ENCODE measurements at places on chromosomes 7 and 10. TPM values are rescaled to one million over a fixed set of nuclear protein-coding genes. Genes with fewer than 3 reads are reported as not detected.

DNA sequence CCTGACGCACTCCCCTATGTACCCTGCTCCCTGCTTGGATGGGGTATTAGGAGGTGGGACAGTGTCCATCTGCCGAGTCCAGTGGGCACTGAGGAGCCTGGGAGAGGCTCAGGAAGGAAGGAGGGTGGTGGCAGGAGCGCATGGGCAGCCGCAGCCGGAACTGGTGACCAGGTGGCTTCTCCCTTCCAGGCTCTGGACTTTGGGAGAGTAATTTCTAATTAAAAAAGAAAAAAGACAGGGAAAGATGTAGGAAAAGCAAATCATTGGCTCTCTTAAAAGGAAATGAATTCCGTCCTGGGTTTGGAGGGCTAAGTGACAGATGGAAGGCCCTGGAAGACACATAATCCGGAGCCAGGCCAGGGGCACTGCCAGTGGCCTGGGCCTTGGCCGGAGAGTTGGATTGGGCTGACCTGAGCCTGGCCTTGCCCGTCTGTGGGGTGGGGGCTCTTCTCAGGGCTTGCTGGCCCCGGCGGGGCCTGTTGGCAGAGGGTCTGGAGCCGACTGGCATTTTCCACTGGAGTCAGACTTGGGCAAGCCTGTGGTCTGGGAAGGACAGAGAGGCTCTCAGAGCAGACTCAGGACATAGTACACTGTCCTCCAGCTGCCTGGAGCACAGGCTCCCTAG is 63.0 kb downstream of the NEURL1 start:
- no peak overlapping the region for H3K27ac ChIP-seq
- H3K4me3 ChIP-seq, result peak overlapping the region; percentile 64
- H3K4me1 ChIP-seq, result peaks cover 10% of the 10 kb centered on the region
- DNase-seq, result no peak
- H3K36me3 ChIP-seq, result no peaks in the 10 kb centered on the region

DNA sequence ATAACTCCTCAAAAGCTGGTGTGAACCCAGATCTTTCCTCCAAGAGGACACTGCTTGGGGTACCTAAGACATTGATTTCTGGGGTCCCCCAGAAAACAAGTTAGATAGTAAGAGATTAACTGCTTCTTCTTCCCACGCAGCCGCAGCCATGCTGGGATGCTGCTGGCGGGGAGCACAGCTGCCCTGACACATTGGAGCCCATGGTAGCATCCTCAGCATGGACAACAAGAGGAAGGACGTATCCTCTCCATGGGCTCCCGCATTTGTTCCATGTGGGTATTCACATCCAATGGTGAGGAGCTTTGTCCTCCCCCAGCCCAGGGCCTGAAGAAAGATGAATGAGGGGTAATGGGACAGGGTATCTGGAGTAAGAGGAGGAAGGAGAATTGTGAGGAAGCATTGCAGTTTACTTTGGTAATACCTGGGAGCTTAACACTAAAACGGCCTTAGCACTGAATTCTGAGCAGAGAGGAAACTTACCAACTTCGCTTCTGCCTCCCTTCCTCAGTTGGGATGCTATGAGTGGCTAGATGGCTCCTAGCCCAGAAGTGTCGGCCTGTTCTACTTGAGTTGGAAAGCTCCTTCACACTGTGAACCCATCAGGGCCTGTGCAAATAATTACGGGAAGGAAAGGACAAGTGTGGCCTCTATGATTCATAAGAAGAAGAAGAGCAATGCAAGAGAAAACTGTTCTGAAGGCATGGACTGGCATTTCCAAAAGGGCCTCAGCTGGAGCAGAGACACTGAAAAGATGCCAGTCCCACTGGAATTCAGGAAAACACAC is 43.9 kb downstream of the C10orf120 start:
- H3K36me3 ChIP-seq, result no peaks in the 10 kb centered on the region
- H3K27me3 ChIP-seq, result peaks cover 75% of the 10 kb centered on the region
- DNase-seq, result no peak
- no peak overlapping the region for H3K4me3 ChIP-seq
- no peaks in the 10 kb centered on the region for H3K4me1 ChIP-seq
- no peak overlapping the region for H3K27ac ChIP-seq

DNA sequence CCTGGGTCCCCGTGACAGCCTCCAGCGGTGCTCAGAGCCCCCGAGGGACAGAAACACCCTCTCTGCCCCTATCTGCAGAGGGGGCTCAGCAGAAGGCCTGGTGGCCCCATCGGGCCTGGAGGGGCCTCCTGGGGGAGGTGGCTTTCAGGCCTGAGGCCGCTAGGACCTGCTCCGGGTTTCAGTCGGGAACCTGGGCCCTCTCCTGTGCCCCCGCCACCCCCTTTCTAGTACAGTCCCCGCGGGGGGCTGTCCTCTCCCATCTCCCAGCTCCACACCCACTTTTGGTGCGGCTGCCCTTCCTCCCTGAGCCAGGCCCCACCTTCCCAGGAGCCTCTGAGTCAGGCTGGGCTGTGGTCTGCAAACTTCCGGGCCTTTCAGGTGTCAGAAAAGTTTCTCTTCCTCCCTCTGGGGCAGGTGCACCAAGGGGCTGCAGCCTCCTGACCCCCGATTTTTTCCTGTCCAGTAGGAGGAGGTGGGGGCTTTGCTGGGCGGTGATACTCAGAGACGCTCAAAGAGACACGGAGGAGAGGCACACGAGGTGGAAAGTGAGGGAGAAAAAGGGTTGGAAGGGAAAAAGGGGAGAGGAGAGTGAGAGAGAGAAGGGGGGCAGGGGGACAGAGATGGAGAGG is 692 bp downstream of the CARD11 start:
- H3K4me1 ChIP-seq, result peaks cover 3% of the 10 kb centered on the region
- no peak for DNase-seq
- H3K27ac ChIP-seq, result no peak overlapping the region
- H3K36me3 ChIP-seq, result peaks cover 2% of the 10 kb centered on the region
- no peaks in the 10 kb centered on the region for H3K27me3 ChIP-seq
- H3K4me3 ChIP-seq, result peak overlapping the region; percentile 70

GRCh38 chr10:117373823-117374505 is 1.3 kb downstream of the PDZD8 start:
- peaks cover 30% of the 10 kb centered on the region for H3K4me1 ChIP-seq
- peak overlapping the region; percentile 91 for H3K4me3 ChIP-seq
- H3K27me3 ChIP-seq, result peaks cover 20% of the 10 kb centered on the region
- no peak for DNase-seq
- peak overlapping the region; percentile 93 for H3K27ac ChIP-seq

The CCL24 gene
- total RNA-seq, result not detected

DNA sequence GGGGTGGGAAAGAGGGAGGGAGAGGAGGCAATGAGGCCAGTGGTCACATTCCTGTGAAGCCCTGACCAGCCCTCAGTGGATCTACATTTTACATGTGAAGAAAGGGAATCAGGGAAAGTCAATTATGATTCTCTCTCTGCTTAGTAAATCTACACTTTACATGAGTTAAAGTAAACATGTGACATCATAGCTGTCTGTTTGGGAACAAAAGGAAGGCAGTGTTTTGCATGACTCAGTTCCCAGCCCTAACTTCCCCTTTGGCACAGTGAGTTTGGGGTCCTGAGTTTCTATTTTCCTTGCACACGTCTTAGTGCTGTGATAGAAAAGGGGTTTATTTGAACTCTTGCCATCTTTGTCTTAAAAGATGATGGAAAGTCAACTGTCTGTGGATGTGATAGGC is 615.1 kb downstream of the SDK1 start:
- H3K27ac ChIP-seq, result no peak overlapping the region
- DNase-seq, result no peak
- H3K4me3 ChIP-seq, result no peak overlapping the region
- peaks cover 10% of the 10 kb centered on the region for H3K4me1 ChIP-seq
- H3K36me3 ChIP-seq, result peaks cover 4% of the 10 kb centered on the region

All from progenitor cell of endocrine pancreas (in vitro differentiated cells).